ENCODE measurements at places on chromosomes 3 and 15. TPM values are rescaled to one million over a fixed set of nuclear protein-coding genes. Genes with fewer than 3 reads are reported as not detected.

EPHA6 gene
- total RNA-seq: not detected

MCF2L2 gene
- 1.5 TPM for total RNA-seq

SCAP gene
- 53.7 TPM for total RNA-seq

AGBL1 gene
- not detected for total RNA-seq

ZNF197 gene
- total RNA-seq: 9.6 TPM

RPL29 gene
- total RNA-seq: 1,489 TPM

NR2F2 gene
- total RNA-seq: not detected
